ENCODE measurements at places on chromosomes 3 and 15.

DNA sequence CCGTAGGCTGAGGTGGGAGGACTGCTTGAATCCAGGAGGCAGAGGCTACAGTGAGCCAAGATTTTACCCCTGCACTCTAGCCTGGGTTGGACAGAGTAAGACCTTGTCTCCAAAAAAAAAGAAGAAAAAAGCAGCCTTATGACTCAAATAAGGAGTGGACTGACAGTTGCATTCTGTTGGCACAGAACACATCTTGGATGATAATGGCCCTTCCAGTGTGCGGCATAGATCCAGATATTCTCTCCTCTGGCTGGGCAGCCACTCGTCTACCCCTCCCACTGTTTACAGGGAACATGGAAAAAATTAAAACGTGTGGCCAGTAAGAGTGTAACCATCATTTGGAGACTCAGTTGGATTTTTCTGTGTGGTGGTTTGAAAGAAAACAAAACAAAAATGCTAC lies 118.6 kb upstream of the RNF7 start:
- no peak for DNase-seq

DNA sequence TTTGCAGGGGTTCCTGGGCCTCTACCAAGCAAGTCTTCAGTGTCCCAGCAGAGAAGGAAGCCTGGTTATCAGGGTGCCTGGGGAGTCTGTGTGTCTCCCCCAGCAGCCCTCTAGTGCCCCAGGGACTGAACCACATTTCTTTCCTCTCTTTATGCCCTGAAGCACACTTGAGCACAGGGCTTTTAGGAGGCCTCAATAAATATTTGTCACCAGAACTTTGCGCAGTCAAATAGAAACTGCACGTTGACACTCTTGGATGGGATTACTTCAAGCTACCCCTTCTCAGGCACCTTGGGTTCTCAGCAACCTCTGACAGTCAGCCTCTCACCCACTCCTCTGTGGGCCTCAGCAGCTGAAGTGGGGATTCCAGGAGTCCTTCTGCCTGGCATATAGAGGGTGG lies 226.6 kb upstream of the HES1 start:
- no peak for DNase-seq

DNA sequence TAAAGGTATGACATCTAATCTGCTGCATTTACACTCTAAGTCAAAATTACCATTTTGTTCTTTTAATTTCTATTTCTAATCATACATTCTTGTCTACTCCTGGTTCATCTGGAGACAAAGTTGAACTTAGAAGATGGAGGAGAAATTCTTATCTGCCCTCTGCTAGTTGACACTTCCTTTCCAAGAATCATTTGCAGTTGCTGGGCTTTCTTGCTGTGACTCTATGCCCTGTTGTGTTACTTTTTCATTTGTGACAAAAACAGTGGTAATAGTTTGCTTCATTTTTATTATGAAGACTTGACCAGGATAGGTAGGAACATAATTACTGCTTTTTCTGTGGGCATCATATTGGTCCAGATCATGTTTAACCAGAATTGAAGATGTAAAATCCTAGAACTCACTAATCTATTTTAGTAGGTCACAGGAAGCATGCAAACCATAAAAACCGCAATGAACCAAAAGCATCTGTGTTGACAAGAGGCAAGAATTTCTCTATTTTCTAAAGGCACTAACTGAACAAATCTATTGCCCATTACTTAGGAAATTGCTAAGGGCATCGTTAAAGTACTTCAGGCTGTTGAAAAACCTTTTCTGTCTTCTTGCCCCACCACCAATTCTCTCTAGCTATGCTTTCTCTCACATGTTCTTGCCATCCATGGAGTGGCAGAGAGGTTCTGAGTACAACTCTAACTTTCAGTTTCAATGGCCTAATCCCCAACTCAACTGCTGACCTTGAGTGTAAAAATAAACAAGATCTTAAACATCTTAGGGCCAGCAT lies 4.2 kb upstream of the CCR2 start:
- no peak for DNase-seq

DNA sequence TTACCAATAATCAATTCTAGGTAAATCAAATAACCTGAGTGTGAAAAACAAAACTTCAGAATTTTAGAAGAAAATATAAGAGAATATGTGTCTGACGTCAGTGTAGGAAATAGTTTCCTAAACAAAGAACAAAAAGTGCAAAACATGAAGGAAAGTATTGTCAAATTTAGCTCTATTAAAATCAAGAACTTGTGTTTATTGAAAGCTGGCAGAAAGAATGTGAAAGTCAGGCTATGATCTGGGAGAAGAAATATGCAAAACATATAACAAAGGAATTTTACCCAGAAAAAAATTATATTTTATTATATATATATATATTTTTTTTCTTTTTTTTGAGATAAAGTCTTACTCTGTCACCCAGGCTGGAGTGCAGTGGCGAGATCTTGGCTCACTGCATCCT lies 129.1 kb upstream of the ANKRD28 start:
- DNase-seq = no peak

DNA sequence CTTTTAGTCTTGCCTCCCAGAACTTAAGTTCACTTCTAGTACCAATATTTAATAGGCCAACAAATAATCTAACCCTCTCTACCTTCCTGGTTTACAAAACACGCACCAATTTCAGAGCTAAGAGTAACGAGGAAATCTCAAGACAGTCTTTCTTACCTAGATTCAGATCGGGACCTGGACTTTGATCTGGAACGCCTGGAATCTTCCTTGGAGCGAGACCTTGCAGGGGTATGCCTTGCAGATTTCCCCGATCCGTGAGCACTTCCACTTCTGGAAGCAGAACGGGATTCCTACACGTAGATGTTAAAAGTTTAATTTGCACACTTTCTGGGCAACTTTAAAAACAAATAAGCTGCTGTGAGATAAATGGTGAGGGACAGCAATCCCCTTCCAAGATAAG lies 11.4 kb downstream of the TRA2B start:
- no peak for DNase-seq

DNA sequence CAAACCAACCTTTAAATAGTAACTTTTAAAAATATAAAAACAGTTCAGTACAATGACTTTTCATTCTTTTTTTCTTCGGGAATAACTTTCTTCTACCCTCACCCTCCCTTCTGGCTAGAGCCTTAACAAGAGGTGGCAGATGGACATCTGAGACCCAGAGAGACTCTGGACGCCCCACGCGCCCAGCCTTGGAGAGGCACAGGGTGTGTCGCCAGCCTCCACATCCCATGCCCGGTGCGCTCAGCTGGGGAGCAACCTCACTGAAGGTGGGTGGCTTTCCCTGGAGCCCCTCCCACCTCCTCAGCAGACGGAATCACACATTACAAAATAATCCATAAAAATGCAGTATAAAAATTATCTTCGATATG lies 49.5 kb downstream of the TLE3 start:
- no peak for DNase-seq

- no peak for DNase-seq
Observed at GRCh38 chr15:57322602-57323250, 53.6 kb upstream of the CGNL1 start.

DNA sequence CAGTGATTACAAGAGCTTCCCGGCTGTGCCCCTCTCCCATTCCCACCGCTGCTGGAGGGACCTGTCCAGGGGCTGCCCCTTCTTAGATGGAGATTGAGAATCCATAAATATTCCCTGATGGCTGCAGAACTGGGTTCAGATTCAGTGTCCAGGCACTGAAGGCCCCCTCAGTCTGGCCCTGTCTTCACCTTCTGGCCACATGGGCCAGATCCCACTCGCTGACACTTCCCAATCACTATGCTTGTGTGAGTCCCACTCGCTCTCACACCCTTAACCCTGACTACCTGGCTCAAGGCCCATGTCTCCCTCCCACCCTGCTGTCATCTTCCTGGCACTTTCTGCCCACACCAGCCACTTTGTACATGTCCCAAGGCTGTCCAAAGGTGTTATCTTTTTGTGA lies 15.5 kb upstream of the MRPS22 start:
- no peak for DNase-seq

DNA sequence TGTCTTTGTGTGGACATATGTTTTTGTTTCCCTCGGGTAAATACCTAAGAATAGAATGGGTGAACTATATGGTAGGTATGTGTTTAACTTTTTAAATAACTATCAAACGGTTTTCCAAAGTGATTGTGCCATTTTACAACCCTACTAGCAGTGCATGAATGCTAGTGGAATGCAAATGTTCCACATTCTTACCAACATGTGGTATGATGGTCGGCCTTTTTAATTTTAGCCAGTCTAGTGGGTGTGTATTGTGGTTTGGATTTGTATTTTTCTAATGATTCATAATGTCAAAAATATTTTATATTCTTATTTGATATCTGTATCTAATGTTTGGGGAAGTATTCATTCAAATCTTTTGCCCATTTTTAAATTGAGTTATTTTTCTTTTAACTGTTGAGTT lies 68.2 kb upstream of the SMAD3 start:
- DNase-seq = no peak

DNA sequence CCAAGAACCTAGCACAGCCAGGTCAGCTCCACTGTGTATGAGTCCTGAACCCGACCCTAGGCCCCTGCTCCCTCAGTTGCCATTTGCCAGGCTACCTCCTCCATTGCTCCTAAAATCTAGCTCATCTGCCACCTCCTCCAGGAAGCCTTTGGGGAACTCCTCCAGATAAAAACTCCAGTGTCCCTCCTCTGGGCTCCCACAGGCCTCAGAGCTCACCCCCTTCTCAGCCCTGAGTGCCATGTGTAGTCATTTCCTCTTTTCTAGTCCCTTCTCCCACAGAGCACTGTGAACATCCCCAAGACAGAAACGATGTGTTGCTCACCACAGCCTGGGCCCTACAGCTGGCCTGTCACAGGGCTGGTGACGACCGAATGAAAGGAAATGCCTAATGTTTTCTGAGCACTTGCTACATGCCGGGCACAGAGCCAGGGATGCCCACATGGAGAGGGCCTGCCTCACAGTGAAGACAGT lies 61.0 kb downstream of the IQSEC1 start:
- DNase-seq = no peak

All from NK-92 treated with Interleukin-12 subunit alpha and Interleukin-12 subunit beta, amount 100 ng/mL, for 24 hours (cell line).